ENCODE measurements at places on chromosomes 12 and 14.

- DNase-seq = no peak
Measured at GRCh38 chr14:99681101-99681831, 2.8 kb upstream of the CYP46A1 start.

- DNase-seq = no peak
Measured at GRCh38 chr12:84572196-84572595, 340.4 kb downstream of the SLC6A15 start.

GRCh38 chr12:58455136-58455535, 465.2 kb downstream of the LRIG3 start:
- DNase-seq = no peak

DNA sequence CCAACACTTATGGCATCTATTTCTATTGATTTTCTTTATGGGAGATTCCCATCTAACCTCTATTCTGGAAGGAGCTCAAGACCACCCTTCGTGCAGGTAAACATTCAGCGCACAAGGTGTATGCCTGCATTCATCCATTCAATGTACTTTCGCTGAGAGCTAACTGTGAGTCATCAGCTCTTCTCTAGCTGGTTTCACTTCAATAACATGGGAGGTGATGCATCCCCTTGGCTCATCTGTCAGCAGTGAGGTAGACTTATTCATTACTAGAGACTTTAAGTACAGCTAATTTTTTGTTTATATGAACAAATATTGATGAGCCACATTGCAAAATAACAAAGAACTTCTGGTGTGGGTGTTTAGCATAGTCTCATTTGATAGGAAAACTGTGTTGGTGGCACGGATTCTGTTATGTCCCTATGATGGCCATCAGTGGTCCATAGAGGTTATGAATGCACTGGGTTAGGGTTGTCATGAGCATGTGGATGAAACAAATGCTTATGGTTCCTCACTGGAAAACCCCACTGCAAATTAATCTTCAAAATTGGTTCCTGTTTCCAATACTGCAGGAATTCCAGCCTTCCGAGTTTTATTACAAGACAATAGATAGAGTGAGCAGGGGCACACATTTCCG, 1151.0 kb downstream of the BCL11B start:
- DNase-seq = no peak

Data from CD4-positive, alpha-beta T cell treated with Interleukin-2 at 100 ng/mL for 4 hours (primary cell).